CD4-positive, alpha-beta T cell treated with Interleukin-15 for 4 hours (primary cell): ENCODE measurements at places on chromosomes 12 and 14.

DNA sequence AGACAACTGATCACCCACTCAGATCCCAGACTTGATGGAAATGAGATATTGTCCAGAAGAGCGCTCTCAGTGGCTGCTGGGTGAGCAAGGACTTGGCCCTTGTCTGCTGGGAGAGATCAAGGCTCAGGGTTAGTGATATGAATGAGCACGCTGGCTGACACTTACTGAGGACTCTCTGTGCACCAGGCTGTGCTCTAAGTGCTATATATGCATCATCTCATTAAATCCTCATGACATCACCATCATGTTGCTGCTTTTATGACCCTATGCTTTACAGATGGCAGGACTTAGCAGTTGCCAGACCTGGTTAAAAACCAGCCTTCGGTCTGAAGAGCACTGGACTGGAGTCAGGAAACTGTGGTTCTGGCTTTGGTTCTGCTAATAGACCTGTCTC lies 260.9 kb downstream of the VRK1 start:
- DNase-seq = no peak

DNA sequence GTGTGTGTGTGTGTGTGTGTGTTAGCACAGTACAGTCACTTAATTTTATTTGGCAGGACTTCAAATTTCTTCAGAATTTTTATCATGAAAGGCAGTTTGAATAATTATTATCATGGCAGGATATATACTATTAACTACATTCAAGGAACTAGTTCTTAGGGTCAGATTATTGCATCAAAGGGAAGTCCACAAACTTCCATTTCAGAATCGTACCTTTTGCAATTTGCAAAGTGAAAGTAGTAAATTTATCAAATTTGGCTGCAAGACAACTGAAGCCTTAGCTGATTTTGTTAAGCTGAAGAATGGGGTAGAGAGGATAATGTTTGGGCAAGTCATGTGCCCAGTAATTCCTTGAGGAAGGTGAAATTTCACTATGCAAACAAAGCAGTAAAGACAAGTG lies 68.2 kb downstream of the PLEKHG7 start:
- no peak for DNase-seq

DNA sequence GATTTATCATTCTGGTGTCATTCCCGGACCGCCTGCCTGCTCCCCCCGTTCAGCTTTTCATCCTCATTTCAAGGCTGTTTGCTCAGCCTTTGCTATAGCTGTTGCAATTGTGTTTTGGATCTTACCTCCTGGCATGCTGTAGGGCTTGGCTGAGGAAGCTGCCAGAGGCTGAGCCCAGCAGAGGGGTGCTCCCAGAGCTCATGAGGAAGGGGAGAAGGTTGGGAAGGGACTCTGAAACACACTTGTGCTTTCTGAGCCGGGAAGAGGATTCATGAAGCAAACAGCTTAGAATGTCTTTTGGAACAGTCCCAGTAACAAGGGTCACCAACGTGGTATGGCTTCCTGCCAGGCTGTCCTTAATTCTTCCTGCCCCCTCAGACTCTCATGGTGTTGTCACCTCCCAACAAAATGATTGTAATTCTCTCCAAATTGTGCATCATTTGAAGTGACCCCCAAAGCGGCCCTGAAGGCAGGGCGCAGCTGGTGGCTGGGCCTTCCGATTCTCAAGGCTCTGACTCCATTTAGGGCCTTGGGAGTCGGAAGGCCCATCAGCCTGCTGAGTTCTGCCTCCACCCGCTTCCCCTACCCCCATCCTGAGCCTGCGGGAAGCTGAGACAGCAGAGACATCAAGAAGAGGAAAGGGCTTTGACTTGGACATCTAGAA lies 111.9 kb upstream of the ARHGAP5 start:
- no peak for DNase-seq

GRCh38 chr14:24367514-24368211 lies at the start of gene NFATC4:
Gene NFATC4 (plus strand): TSS chr14:24368184. CDS start chr14:24368341, 157 bp downstream.
- no peak for DNase-seq

DNA sequence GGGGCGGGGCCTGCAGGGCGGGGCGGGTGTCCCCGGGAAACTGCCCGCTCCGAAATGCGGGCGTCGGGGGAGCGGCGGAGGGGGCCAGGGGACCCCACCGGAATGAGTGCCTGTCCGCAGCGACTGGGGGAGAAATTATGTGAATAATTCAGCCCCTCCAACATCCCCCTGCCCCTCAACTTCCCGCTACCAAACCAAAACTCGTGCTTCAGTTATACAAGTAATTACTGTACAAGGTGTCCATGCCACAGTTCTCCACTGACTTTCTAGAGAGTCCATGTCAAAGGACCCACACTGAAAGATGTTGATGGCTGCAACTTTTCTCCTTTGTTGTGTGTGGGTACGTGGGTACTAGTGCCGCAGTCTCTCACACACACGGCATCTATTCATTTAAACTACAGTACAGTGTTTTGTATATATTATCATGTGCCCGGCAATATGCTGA lies 414 bp upstream of the CDK17 start:
- no peak for DNase-seq

GRCh38 chr14:52895000-52895399 lies 55.9 kb downstream of the FERMT2 start:
- no peak for DNase-seq

GRCh38 chr12:6195665-6196535 lies 4.3 kb upstream of the CD9 start:
- DNase-seq = peak; percentile 79
